ENCODE measurements at places on chromosomes 12 and 14. TPM values are rescaled to one million over a fixed set of nuclear protein-coding genes. Genes with fewer than 3 reads are reported as not detected.

LPAR5 gene
- 2.8 TPM for total RNA-seq

C12orf50 gene
- 0.18 TPM for total RNA-seq

SIX4 gene
- total RNA-seq, result not detected

CLEC9A gene
- not detected for total RNA-seq

RASSF9 gene
- total RNA-seq, result not detected

FZD10 gene
- not detected for total RNA-seq

OR6C2 gene
- not detected for total RNA-seq

SPIC gene
- total RNA-seq, result not detected

GUCY2C gene
- total RNA-seq, result not detected

GRCh38 chr14:61753631-61754030, 8.6 kb upstream of the SNAPC1 start:
- DNase-seq, result no peak

GRCh38 chr12:2390850-2391390, 338.1 kb downstream of the CACNA1C start:
- no peak for DNase-seq

DNA sequence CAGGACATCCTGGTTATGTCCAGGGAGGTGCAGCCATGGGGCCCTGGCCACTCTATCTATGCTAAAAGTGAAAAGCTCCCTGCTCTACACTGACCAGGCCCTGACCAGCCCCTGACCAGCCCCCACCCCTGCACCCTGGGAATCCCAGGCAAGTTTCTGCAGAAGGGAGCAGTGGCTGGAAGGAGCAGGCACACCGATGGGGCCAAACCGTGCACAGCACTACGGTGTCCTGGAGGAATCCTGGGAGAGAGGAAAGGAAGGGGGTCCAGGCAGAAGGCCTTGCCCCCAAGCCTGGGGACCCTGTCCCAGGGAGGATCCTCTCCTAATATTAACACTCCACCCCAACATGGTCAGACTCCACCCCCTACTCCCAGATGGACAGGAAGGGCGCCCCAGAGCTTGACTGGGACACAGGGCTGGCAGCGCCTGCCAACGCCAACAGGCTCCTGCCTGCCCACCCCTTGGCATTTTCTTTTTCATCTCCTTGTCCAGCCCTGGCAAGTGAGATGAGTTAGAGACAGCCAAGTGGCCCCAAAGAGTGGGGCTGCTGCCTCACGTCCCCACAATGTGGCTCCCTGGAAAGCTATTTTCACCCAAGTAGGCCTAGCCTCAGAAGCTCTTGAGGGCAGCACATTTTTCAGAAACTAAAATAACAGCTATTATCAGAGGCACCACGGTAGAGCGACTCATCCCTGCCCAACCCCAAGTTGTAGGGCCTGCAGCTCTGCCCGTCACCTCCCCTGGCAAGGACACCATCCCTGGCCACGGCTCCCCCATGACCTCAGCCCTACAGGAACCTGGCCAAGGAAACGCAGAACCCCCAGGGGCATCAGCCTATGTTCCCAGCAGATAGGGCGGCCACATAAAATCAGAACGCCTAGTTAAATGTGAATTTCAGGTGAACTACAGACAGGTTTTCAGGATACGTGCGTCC, 82.6 kb downstream of the SCARB1 start:
- DNase-seq, result no peak

- no peak for DNase-seq
These were observed 274.9 kb upstream of the DIO3 start for GRCh38 chr14:101286271-101287018.

DNA sequence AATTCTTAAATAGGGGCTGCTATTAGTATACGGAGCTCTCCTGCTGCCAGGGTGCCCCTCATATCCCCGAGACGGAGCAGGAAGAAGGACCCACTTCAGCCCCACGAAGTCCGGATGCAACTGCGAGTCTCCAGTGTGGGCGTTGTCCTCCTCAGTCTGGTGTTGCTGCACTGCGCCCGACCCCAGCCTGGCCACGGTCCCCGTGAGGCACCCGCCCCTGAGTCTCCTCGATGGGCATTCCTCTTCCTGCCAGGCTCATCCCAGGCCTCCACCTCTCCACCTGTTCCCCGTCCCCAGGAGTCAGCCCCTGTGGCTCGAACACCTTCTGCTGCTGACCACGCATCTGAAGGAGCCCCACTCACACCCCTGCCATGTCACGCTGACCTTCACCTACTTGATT, 68.1 kb upstream of the SFSWAP start:
- DNase-seq, result no peak

DNA sequence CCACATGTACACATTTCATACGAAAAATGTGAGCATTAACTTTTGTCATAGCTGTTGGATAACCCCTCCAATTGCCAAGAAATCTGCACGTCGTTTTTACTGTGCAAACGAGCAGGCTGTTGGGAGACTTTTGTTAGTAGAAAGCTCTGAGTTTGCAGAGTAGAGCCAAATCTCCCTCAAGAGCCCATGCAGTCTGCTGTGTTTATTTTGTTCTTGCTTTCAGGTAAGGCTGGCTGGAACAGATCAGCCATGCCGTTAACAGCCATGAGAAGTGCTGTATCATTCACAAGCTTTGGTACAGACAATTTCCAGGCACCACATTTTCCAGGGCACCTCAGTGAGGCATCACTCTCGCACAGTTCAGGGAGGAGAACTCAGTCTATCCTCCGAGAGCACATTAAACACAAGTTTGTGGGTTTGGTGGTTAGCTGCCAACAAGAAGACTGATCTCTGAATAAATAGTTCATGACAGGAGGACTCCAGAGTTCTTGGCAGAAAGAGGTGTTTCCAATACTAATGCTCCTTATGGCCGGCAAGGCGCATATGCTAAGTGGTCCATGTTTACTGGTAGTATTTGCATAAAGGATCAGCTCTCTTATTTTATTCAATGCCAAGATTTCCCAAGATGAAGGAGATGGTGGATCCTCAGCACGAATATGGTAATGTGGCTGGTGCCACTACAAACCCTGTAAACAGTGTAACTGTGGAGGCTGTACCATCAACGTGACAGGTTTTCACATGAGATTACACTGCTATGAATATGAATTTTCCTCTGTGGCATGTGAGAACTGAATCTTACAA, 30.3 kb upstream of the PELI2 start:
- DNase-seq, result no peak

GRCh38 chr12:1796515-1797010, 23.8 kb upstream of the LRTM2 start:
- DNase-seq, result peak; percentile 58

- no peak for DNase-seq
These were observed 17.1 kb downstream of the RBM23 start for GRCh38 chr14:22901799-22902198.

DNA sequence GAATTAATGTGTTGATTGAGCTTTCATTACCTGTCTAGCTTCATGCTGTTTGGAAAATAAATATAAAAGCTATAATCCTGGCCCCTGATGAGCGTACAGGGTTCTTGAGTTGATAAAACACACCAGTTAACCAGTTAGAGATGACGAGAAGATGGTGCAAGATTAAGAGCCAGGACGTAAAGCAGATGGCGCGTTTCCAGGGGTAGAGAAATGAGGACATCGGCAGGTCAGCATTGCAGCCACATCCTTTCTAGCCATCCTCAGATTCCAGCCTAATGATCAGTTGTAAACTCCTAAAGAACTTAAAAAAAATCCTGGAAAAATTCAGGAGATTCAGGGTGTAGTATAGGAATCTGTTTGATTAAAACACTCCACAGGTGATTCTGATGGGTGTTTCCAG, 203.7 kb downstream of the CACNA1C start:
- DNase-seq, result no peak

DNA sequence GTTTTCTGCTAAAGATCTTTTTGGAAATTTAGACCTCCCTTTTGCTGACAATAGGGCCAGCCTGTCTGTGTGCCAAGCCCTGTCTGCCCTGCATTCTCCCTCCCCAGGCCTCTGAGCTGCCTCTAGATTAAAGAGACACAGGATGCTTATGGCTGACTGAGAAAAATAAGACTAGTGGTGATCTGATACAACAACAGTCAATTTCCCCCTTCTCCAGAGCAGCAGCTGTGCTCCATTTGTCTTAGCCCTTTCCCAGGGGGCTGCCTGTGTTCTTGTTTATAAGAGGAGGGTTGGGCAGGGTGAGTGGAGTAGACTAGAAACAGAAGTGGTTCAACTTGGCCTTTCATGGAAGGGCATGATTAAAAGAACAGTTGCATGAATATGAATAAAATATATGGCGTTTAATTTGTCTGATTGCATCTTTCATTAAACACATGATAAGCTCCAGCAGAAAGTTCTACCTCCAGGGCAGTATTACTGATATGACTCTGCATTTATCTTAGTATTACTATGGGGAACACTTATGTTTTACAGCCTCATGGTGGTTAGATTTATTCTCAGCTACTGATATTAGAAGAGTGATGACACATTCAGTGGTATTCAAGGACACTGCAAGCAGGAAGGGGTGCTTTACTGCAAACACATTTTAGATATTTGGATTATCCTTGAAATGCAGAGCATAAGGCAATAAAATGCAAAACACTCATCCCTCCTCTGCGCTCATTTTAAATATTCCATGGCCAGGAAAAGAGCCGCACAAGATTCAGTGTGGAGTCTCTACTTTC, 150.2 kb upstream of the CLEC14A start:
- DNase-seq, result no peak

- DNase-seq, result no peak
These were observed 160.8 kb upstream of the LMO3 start for GRCh38 chr12:16766736-16767135.

DNA sequence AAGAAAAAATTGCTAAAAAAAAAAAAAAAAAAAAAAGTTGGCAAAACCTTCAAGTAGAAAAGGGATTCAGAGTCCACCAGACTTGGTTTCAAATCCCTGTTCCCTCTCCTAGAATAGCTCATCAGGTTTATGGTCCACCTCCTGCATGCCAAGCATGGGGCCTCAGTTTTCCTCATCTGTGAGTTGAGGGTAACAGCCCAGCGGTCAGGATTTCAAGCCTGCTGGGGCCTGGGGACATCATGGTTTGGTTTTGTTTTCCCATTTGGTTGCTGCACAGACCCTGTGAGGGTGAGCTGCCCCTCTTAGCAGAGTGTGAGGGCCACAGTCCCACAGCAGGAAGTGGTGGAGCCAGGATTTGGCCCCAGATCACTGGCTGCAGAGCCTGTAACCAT, 12.5 kb downstream of the FAM222A start:
- DNase-seq, result no peak

DNA sequence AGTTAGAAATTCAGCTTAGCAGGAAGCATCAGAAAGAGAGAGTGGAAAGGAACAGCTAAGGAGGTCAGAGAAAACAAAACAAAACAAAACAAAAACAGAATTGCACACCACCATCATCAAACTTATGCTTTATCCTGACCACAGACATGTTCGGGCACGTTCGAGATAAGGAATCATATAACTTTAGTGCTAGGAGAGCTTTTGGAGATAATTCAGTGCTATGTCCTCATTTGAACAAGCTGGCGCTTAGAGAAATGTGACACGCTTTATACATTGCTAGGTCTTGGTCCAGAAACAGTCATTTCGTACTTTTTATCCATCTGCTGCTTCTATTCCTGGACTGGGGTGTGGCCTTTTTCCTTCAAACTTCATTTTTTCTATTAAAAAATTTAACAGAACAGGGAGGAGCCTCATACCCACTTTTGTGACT, 213.1 kb downstream of the PTPRO start:
- no peak for DNase-seq

- DNase-seq, result no peak
These were observed 16.3 kb upstream of the IRF2BPL start for GRCh38 chr14:77044783-77045237.

- DNase-seq, result no peak
These were observed 13.5 kb upstream of the GCH1 start for GRCh38 chr14:54916101-54916500.

DNA sequence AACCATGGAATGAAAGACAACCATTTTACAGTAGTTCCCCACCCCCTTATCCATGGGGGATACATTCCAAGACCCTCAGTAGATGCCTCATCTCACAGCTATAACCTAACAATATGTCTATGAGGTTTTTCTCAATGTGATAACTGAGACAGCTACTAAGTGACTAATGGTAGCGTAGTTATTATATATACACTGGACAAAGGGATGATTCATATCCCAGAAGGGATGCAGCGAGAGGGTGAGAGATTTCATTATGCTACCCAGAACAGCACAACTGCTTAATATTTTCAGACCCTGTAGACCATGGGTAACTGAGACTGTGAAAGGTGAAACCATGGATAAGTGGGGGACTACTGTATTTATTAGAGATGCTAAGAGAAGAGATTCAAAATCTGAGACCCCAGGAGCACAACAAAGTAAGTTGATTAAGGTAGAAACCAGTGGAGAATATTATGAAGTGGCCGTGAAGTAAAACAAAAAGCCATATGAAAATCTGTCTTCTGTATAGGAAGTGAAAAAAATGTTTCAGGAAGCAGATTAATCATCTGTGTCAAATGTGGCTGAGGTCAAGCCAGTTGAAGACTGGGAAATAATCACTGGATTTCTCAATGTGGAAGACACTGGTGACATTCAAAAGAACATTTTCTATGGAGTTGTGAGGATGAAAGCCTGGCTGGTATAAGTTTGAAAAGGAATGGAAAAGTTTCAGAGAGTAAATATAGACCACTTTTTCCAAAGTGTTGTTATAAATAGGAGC, 77.2 kb downstream of the RPL10L start:
- no peak for DNase-seq

DNA sequence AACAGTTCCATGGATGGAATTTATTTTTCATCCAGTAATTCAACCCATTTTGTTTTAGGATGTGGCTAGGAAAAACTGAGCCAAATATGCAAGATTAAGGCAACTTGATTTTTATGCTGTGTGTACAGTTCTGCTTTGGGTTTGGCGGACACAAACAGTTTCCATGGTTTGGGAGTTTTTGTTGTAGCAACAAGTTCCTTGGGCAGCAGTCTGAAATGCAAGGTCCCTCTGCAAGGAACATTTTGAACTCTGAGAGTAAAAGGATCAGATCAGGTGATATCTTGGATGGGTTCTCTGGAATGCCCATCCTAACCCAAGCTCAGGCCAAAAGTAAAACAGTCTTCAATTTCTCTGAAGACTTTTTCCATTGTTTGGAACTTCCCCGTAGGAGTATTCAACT, 161.2 kb downstream of the TMX1 start:
- DNase-seq, result no peak

GRCh38 chr14:56895154-56895553, 84.9 kb upstream of the OTX2 start:
- no peak for DNase-seq

- no peak for DNase-seq
These were observed 296.3 kb upstream of the PRKD1 start for GRCh38 chr14:30223966-30224365.
